Activated CD4-positive, alpha-beta memory T cell treated with anti-CD3 and anti-CD28 coated beads for 36 hours (primary cell): ENCODE measurements at places on chromosomes 6 and 20. TPM values are rescaled to one million over a fixed set of nuclear protein-coding genes. Genes with fewer than 3 reads are reported as not detected.

The CDSN gene
- total RNA-seq = not detected

The PPIL6 gene
- 0.43 TPM for total RNA-seq

The F13A1 gene
- total RNA-seq = not detected

The WFDC10B gene
- total RNA-seq = not detected

The CCNC gene
- total RNA-seq = 64.0 TPM

The HS3ST5 gene
- total RNA-seq = not detected

The PRELID3B gene
- total RNA-seq = 148 TPM

The CALHM6 gene
- 4.4 TPM for total RNA-seq

The SEMG1 gene
- not detected for total RNA-seq

The RGS19 gene
- total RNA-seq = 44.4 TPM

The TULP1 gene
- total RNA-seq = not detected

The NOTCH4 gene
- total RNA-seq = 0.31 TPM

The MOG gene
- total RNA-seq = not detected

The PREP gene
- 45.7 TPM for total RNA-seq

The KHDC1L gene
- total RNA-seq = not detected

The SPACA1 gene
- not detected for total RNA-seq

The FUT9 gene
- not detected for total RNA-seq

The MCCD1 gene
- not detected for total RNA-seq

The SCUBE3 gene
- 0.02 TPM for total RNA-seq

The PAK1IP1 gene
- total RNA-seq = 28.2 TPM
